Tibial artery (tissue), 4 donors: ENCODE measurements at places on chromosomes 16 and 17.

GRCh38 chr17:66149562-66149961 lies 42.4 kb downstream of the CEP112 start:
- DNase-seq, result no peak

DNA sequence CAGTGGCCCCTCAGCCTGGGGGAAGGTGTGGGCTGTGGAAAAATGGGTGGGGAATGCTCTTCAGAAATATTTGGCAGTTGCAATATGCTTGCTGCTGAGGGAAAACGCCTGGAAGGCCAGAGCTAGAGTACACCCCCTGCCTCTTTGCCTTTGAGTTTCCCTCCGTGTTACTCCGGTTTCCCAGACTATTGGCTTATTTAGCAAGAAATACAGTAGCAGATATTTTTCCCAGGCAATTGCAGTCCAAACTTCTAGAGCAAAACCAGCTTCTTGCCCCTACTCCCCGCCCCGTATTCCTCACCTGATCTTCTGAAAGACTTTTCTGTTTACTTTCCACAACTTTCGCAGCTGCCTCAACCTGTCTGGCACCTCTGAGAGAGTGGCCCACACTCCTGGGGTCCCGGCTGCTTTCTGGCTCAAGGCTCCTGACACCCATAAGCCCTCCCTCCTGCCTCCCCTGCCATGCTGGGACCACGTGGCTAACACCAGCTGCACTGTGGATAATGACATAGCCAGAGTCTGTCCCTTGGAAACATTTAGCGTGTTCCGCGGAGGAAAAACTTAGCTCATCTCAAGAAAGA lies 45.8 kb upstream of the HELZ start:
- DNase-seq, result no peak

GRCh38 chr17:78347453-78347852 lies 12.4 kb downstream of the SOCS3 start:
- no peak for DNase-seq

- peak; percentile 89 for DNase-seq
These were observed at the start of gene ZNRF1 for GRCh38 chr16:74998481-74999218. ZNRF1 (plus strand) TSS chr16:74999024; CDS start chr16:74999672, 648 bp downstream.

- no peak for DNase-seq
These were observed 5.9 kb upstream of the SDK2 start for GRCh38 chr17:73650140-73650539.

- DNase-seq, result no peak
These were observed 24.4 kb downstream of the CRK start for GRCh38 chr17:1431631-1432104.

GRCh38 chr17:64531955-64532371 lies 25.2 kb downstream of the CEP95 start:
- DNase-seq, result no peak

DNA sequence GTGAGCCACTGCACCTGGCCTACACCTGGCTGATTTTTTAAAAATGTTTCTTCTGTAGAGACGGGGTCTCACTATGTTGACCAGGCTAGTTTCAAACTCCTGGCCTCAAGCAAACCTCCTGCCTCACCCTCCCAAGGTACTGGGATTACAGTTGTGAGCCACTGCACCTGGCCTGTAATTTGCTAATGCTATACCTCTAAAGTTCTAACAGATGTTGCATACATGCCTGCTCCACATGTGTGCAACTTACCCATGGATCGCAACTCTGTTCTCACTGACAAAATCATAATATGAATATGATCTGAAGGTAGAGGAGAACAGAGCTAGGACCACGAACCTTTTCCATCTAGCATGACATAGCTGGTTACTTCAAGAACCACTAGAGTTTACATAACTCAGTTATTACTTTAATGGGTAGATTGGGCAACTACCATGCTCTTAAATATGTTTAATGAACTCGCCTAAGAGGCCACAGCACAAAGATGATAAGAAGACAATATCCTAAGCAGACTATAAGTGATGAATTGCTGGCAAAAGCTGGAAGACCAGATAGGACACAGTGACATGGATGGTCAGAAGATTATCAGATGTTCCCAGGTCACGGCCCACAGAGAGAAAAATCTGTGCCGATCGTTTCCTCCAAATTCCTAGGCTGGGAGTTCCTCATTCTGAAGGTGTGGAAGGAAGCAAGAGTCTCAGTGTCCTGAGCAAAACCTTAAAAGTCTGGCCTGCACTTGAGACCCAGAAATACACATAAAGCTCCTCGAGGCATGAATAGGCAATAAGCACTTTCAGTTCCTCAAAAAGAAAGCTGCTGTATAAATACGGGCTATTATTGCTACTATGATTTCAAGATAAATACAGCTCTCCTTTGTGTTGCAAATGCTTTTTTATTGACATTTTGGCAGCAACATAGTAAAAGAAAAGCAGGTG lies 53.6 kb upstream of the ICAM2 start:
- DNase-seq, result no peak

- DNase-seq, result no peak
These were observed 186.0 kb downstream of the TANC2 start for GRCh38 chr17:63151941-63152523.

GRCh38 chr17:50036455-50037261 lies 19.3 kb upstream of the ITGA3 start:
- peak; percentile 60 for DNase-seq

GRCh38 chr17:67565068-67565467 lies 152.7 kb upstream of the NOL11 start:
- DNase-seq, result no peak

- DNase-seq, result no peak
These were observed 50.3 kb downstream of the C16orf95 start for GRCh38 chr16:87266846-87267245.

DNA sequence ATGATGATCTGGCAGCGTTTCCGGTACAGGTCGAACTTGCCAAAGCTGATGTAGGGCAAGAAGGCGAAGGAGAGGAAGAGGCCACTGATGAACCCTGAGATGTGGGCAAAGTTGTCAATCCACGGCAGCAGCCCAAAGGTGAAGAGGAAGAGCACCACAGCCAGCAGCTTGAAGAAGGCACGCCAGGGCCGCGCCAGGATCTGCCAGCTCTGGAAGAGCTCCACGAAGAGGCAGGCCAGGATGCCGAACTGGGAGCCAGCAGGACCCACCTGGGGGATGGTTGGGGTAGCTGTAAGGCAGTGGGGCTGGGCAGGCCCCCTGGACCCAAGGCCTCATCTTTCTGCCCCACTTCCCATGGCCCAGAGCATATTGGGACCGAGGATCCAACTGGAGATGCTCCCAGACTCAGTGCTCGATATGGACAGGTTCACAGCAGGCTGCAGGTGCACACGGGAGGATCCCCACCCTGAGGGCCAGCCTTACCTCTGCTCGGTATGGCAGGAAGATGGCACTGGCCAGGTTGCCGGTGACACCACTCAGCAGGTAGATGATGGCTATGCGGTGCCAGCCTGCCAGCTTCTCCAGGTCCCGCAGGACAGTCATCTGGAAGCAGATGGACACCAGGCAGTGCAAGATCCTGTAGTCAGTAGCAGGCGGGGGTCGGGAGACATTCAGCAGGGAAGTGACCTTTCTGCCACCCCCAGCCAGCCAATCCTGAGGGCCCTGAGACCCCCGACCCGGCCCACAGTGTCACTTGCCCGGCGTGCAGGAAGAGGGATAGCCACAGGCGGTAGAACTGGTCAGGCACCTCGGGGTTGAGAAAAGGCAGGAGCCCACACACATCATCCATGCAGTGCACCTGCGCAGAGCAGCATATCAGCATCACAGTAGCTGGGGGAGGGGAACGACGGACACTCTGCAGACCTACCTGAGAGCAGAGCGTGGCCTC lies 5.1 kb downstream of the SNRNP25 start:
- DNase-seq, result no peak

- no peak for DNase-seq
These were observed 546.4 kb upstream of the SALL1 start for GRCh38 chr16:51697454-51697853.

DNA sequence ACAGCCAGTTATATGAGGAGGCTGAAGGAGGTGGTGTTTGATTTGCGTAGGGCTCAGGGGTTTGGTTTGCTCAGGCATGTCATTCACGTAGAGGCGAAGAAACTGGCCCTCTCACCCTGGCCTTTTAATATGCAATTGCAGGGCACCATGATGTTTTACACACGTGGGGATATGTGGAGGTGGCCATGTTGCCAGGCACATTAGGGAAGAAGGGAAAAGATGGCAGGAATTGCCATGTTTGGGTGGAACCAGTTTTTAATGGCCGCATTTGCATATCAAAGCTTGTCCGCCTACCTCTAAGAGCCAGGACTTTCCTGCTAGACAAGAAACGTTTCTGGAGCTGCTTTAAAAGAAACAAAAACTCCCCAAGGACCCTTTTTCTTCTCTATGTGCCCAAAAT lies 1483.7 kb upstream of the GOT2 start:
- DNase-seq, result no peak

DNA sequence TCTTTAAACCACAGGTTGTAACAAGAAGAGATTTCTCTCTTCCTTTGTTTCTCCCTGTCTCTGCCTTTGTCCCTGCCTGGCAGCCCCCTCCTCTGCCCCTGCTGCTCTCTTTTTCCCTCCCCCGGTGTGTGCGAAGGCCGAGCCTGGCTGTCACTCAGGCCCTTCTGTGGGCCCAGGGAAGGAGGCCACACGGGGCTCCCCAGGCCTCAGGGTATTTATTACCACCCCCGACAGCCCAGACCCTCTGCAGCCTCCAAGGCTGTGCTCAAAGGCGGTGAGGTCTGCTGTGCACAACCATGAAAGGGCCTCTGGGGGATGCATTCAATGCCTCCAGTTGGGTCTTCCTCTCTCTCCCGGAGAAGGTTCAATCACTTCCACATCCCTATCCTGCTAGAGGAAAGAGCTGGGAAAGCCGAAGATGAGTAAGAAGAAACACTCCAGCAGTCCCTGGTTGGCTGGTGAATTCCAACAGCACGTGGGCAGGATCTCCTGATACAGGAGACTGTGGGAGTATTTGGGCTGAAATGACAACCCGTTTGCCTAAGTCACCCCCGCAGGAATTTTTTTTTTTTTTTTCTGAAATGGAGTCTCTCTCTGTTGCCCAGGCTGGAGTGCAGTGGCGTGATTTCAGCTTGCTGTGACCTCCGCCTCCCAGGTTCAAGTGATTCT lies 34.2 kb downstream of the ZNF423 start:
- DNase-seq, result no peak

DNA sequence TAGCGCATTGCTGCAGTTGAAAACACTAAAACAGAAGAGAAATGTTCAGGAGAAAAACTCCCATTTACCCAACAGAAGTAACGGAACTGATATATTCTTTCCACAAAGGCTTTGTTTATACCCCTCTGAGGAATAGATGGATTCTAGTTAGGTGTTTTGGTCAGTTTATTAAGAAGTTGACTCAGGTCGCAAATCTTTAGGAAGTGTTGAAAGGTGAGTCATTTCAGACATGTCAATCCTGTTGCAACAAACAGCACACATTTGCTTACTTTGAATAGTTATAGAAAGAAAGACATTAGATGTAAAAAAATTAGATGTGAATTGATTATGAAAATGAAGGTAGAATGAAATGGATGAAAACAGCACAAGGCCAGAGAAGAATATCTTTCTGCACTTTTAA lies 941.0 kb downstream of the KCNJ2 start:
- no peak for DNase-seq

- DNase-seq, result no peak
These were observed 25.0 kb downstream of the KATNB1 start for GRCh38 chr16:57760357-57761160.

GRCh38 chr16:66265556-66266141 lies 100.8 kb upstream of the CDH5 start:
- DNase-seq, result no peak

- no peak for DNase-seq
These were observed 9.1 kb upstream of the MED9 start for GRCh38 chr17:17467720-17468119.

- DNase-seq, result no peak
These were observed 32.7 kb downstream of the CDK5RAP3 start for GRCh38 chr17:48003417-48004151.

- no peak for DNase-seq
These were observed 278.8 kb downstream of the HS3ST3B1 start for GRCh38 chr17:14579716-14580115.

GRCh38 chr16:78871241-78871640 lies 729.3 kb downstream of the MAF start:
- no peak for DNase-seq

- no peak for DNase-seq
These were observed 226.8 kb downstream of the CHD9NB start for GRCh38 chr16:52825892-52826291.

GRCh38 chr16:14529010-14529669 lies 100.9 kb downstream of the PARN start:
- DNase-seq, result peak; percentile 90

DNA sequence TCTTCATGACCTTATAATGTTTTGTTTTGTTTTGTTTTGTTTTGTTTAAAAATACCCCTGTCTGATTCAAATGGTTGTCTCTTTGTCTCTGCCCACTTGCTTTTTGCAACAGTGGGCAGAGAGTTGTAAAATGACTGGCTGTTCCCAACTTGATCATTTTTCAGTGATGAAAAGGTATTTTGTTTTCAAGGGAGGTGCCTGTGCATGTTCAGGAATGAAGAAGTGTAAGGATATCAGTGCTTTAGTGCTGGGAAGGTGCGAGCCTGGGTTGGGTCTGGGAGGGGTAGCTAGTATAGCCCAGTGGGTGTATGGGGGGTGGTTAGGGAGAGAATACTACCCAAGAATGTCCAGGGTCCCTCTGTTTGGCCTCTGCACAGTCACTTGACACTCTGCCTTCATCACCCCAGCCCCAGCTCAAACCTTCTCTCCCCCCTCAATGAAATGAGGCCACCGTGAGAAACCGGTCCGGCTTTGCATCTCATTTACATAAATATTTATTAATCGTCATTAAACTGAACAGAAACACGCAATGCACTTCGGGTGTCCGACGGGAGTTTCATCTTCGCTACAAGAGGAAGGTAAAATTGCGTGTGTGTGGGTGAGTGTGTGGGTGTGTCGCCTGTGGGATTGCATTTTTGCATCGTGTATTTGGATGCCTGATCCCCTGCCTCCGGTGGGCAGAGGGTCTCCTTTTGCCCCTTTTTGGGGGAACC lies 4.3 kb downstream of the NEUROD2 start:
- DNase-seq, result no peak

DNA sequence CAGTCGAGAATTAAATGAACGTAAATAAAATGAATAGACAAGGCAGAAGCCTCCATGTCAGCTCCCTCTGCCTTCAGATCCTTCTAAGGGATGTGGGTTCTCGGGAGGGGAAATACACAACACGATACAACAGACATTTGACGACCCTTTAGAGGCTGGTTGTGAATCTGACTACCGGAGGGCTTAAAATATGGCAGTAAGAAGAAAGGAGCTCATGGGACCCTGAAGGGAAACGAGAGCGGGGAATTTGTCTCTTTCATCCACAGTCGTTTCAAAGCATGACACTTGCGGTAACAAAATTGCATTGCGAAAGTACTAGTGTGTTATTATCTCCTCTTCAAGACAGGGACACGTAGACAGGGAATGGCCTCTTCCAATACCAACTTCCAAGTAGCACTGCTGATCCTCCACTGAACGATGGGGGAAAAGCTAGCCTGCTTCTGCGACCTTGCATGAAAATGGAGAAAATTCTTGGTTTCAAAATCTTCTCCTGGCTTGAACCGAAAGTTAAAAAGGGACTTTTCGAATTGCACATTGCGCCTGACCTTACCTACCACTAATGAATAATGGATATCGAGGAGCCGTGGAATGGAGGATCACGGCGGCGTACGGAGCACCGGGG lies 1.2 kb upstream of the TNRC6C start:
- DNase-seq, result no peak

GRCh38 chr17:36182176-36183000 lies 6.0 kb upstream of the TBC1D3B start:
- no peak for DNase-seq
